ENCODE measurements at places on chromosomes 7 and 10. TPM values are rescaled to one million over a fixed set of nuclear protein-coding genes. Genes with fewer than 3 reads are reported as not detected.

ARHGEF35 gene
- 26.3 TPM for total RNA-seq

DNA sequence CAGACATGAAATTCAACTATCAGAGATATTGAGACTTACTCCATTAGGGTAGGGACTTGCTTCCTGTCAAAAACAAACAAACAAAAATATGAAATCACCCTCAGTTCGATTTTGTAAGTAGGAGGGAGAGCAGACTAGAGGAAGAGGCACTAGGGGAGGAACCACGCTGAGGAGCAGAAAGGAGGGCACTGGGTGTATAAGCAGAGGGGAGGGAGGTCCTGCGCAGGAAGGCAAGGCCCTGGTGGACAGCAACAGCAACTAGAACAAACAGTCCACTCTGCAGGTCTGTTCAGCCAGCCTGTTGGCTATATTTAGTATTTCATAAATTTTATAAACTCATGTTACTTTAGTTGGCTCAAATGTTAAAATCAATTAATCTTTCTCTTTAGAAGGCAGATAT is 937.1 kb upstream of the C7orf33 start:
- peak; percentile 8 for DNase-seq

GRCh38 chr10:33143160-33143728 is 185.2 kb upstream of the ITGB1 start:
- DNase-seq = no peak

- no peak for DNase-seq
Measured at GRCh38 chr10:128587689-128588088, 461.5 kb upstream of the MKI67 start.

DNA sequence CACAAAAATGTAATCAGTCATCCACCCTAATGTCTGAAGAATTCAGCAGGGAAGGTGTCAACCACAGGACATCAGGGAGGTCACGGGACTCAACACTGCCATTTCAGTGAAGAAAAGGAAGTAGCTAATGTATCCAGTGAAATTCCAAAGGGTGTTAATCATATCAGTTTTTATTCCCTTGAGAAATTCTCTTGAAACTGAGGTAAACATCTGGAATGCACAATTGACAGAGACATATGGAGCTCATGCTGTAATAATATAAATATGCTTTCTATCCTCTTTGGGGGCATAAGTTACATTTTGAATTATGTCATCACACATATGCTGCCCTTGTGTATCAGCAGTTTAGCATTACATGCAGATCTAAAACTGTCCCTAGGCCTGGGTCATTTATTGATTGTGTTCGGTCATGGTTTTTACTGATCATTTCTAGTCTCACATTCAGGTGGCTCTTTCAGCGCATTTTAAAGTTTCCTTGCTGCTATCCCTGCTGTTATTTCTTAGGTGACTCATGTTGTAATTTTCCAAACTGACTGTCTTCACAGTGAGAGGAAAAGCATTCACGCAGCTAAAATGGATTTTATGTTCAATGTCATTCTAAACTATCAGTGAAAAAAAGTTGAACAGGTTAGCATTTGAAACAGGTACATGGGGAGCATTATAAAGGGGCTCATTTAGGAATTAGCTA is 273.9 kb downstream of the TSPAN12 start:
- DNase-seq = peak; percentile 18
